ENCODE measurements at places on chromosomes 5 and 9.

- DNase-seq = no peak
Measured at GRCh38 chr5:151463137-151464029, 16.0 kb downstream of the SLC36A1 start.

DNA sequence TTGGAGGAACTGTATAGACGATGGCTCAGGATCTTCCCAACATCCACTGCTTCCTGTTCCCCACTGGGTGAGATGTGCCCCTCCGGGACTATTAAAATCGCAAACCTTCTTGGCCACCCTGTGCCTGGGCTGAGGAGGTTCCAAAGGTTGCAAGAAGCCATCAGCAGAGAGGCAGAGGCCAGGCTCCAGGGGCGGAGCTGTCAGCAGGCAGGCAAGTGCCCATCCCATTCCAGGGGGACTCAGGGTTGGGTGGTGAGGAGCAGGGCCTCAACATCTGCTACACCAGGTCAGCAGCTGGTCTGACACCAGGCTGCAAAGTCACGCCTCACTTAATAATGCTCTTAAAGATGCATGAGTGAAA, 2.2 kb downstream of the BTNL3 start:
- DNase-seq = no peak

- DNase-seq = no peak
Measured at GRCh38 chr5:148905541-148905940, 79.1 kb downstream of the ADRB2 start.

- no peak for DNase-seq
Measured at GRCh38 chr9:21549251-21549765, 67.2 kb upstream of the IFNE start.

DNA sequence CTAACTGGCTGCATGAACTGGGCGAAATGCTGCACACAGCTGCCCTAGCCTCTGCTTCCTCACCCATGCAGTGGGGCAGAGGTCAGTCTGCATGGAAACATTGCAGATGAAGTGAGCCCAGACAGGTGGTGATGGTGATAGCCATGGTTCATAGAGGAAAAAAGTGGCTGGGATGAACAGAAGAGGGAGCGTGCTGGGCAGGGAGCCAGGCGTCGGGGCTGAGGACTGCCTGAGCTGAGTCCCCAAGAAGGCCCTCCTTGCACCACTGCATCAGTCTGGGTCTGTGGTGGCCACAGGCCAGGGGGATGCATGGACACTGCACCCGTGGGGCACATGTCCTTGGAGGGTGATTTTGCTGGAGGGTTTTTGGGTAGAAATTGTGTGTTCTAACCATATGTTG, 80.5 kb downstream of the AMBP start:
- DNase-seq = no peak

DNA sequence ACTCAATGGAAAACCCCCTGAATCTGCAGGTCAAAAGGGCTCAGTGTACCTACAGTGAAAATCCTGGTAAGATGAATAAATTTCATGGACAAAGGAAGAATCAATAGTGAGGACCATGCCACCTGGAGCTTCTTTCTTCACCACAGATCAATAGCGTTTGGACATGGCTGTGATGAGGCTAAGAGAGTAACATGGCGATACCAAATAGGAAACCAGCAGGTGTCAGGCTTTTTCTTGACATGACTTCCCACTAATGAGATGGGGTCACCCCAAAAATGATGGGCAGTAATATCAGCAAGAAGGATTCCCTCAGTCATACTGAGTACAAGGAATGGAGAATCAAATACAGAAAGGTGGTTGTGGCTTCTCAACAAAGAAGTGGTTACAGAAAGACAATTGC, 208.5 kb upstream of the PLPPR1 start:
- no peak for DNase-seq

DNA sequence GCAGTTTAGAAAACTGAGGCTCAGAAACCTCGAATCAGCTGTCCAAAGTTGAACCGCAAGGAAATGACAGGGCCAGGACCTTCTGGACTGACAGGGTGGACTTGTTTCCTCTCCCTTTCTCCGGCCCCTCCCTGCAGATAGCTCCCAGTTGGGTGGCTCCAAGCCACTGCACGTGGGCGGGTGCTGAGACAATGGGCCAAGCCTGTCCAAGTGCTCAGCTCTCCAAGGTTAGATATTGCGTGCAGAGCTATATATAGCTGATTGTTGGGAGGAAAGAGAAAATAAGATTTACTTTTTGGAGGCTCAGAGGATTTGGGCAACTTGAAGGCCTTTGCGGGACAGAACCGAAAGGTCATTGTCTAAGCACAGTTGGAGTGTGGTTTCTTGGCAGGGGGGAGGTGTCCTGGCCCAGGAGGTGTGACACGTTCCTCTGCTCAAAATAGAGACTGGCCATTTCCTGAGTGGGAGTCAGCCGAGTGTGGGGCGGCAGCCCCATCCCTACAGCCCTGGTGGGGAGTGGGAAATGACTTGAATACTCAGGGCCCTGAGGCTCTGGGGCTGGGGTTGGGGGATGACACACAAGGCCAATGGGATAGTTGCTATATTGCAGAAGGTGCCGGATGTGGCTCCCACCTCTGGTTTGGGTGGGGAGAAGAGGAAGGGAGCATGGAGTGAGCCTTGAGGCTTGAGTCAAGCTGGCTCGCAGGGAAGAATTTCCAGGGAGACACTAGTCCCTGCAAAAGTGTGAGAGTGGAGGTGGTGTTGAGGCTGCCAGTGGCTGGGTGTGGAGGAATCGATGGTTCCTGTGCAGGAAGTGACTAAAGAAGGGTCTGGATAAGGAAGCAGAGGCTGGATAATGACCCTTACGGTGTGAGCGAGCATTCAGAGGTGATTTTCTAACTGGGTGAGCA, 44.4 kb upstream of the SMAD5 start:
- no peak for DNase-seq

DNA sequence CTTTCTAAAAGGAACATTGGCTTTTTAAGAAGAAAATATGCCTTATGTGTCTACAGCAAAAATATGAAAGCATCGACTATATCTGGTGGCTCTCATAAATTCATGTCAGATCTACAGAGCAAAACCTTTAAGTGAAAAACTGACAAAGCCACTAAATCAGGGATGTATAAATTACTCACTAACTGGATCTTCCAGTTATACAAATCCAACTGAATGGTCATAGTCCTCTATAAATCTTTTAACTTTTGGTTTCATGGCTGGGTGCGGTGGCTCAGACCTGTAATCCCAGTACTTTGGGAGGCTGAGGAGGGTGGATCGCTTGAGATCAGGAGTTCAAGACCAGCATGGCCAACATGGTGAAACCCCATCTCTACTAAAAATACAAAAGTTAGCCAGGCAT, 29.2 kb upstream of the GZMA start:
- no peak for DNase-seq

GRCh38 chr9:76463211-76463610, 4.2 kb downstream of the GCNT1 start:
- DNase-seq = no peak

- peak; percentile 1 for DNase-seq
Measured at GRCh38 chr5:52693280-52693679, 94.4 kb upstream of the ITGA1 start.

GRCh38 chr9:105006514-105006913, 78.6 kb upstream of the ABCA1 start:
- DNase-seq = no peak

DNA sequence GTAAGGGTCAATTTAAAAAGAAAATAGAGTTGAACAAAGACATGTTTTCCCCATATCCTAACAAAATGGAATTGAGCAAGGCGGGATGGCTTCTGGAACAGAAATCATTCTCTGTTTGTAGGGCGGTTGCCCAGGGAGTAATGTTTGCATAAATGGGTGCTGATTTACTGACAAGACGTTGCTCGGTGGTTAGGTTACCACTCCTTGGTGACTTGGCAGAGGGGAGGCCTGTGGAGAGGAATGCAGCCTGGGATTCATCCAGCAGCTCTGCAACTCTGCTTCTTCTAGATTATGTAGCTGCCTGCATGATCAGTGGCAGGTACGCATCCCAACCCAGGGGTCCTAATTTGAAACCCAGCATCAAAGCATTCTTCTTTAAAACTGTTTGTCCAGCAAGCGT, 200.2 kb downstream of the CFAP90 start:
- no peak for DNase-seq

GRCh38 chr9:37921168-37921510, 17.2 kb upstream of the SLC25A51 start:
- DNase-seq = no peak

- DNase-seq = no peak
Measured at GRCh38 chr5:169970911-169971765, 9.2 kb downstream of the INSYN2B start.

DNA sequence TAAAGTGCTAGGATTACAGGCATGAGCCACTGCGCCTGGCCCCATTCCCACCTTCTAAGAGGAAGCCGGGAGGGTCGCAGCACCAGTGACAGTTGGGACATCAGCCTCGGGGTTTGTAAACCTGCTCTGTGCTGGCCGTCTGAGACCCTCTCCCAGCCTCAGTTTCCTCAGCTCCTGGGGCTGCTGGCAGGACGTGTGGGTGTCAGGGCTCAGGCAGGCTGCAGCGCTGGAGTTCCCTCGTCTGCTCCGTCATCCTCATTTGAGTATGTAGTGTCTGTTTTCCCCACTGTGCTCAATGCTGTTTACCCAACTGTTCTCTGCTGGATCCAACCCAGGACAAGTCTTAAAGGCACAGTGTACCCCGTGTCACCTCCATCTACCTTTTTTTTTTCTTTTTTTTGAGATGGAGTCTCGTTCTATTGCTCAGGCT, 2.0 kb upstream of the NINJ1 start:
- DNase-seq = no peak

GRCh38 chr5:135823881-135824280, 10.6 kb upstream of the SLC25A48 start:
- no peak for DNase-seq

DNA sequence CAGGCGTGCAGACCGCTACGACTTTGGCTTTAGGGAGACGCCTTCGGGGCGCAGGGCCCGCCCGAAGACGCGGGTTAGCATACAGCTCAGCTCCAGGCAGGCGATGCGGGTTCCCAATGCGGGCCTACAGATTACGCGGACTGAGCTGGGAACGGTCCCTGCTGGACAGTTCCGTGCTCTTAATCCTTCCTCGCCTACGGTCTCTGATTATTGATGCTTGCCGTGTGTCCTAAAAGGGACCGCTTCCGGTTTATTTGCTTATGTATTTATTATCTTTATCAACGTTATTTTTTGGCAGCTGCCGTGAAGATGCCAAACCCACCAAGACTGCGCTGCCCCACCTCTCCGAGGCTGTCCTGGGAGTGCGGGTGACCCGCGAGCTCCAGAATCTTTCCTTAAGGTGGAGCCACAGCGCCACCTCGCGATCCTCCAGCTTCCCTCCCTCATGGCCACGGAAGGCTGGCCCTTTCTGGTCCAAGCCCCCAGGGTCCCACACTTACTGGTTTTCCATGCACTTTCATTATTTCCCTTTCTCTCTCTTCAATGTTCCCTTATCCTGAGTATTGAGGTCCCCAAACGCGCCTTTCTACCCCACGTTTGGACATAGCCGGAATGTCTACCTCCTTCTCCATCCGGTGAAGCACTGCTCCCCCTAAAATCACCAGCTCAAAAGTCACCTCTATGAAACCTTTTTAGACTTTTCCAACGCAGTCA, 7.0 kb upstream of the EBF1 start:
- peak; percentile 35 for DNase-seq

- no peak for DNase-seq
Measured at GRCh38 chr5:149878371-149878770, 66.2 kb downstream of the PDE6A start.

GRCh38 chr9:33452828-33453271, 5.5 kb upstream of the AQP3 start:
- peak; percentile 31 for DNase-seq

DNA sequence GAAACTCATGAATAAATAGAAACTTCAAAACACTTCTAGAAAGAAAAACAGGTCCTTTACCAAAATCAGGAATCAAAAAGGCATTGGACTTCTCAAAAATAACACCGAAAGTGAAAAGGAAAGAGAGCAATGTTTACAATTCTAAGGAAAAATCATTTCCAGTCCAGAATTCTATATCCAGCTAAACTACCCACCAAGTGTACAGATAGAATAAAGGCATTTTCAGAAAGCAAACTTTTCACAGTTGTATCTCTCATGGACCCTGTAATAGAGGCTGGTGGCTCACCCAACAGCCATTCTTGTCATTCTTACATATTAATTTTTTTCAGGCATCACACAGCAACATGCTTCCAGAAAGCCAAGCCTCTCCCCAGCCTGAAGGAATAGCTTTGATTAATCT, 63.7 kb downstream of the FOXD1 start:
- no peak for DNase-seq

DNA sequence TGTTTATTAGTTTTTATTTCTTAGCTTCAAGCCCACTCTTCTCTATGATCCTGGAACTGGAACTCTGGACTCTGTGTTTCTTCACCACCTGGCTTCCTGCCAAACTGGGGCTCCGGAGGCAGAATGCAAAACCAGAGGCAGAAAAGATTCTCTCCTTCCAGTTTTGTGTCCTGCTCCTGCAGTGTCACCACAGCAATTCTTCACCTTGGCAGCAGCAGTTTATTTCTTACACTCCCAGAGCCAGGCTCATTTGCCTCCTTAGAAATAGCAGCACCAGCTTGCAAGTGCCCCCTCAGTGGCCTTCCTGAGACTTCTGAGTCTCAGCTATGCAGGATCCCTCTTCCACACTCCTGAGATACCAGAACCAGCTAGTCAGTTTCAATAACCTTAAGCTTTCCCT, 26.7 kb upstream of the CAMK4 start:
- no peak for DNase-seq

DNA sequence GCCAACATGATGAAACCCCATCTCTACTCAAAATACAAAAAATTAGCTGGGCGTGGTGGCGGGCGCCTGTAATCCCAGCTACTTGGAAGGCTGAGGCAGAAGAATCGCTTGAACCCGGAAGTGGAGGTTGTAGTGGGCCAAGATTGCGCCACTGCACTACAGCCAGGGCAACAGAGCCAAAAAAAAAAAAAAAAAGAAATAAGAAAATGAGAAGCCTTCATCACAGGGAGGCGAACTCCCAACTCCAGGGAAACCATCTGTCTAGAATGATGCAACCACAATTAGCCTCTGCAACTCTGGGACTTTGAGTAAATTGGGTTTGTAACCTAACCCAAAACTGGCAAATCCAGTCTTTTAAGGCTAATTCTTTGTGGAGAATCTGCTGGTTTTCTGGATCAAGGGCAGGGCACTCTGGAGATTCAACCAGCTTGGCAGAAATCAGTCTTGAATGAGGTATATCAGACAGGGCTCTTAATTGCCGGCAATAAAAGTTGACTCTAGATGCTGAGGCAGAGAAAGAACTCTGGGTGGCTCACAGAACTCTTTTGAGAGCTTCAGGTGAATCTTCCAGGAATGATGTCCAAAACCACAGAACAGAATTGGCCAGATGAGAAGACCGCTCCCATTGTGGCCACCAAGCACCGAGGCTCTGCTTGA, 9.9 kb downstream of the S100Z start:
- no peak for DNase-seq

DNA sequence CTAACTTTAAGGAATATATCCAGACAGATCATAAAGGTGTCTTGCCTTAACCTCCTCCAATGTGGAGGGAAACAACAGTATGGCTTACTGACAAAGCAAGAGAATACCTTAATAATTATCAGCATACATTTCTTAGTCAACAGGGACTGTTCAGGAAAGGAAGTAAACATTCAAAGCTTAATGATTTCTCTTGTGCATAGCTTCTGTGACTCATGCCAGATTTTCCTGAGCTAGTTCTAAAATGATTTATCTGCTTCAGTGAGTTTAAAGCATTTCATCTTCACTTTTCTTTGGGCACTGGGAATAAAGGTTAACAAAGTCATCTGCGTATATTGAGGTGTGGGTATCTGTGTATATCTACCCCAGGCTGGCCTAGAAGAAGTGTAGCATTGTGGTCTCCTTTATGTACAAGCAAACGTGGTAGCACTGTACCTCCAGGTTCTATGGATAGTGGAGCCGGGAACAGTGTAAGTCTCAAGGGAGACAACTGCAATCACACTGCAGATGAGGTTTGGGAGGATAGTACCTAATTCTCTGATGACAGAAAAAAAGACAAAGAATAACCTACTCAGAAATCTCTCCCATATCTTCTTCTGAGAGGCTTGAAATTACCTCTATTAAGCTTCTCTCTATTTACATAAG, 284.1 kb downstream of the HCN1 start:
- DNase-seq = no peak

Measured in effector memory CD4-positive, alpha-beta T cell (primary cell).